ENCODE measurements at places on chromosomes 1 and 21. TPM values are rescaled to one million over a fixed set of nuclear protein-coding genes. Genes with fewer than 3 reads are reported as not detected.
A peak's percentile ranks its signal among the peaks of the same experiment; 100 is the strongest.

DNA sequence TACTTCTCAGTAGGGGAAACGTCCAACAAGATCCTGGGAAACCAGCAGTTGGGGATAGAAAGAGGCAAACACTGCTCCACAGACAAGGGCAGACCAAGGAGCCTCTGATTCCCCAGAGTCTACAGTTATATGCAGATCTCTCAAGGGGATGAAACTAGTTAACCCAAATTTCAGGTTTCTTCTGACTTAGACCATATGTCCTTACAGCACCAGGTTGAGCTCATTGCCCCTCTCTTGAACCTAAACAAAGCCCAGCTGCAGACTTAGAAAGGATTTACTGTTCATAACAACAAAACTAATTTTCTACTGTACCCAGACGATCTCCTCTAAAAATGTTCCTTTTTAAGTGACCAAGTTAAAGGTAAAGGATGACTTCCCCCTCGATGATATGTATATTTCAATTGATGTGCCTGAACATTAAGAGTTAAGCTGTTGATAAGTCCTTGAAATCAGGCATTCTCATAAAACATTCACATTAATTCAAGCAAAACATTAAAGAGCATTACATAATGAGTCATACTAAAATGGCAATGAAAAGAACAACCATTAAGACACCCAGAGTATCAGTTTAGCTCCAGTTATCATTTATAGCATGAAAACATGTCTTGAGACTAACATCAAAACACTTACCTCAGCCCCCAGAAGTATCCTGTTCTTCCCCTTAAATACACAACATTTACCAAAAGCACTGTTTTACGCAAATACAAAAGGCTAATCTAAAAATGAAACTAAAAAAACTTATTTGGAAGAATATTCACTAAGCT, 24.1 kb downstream of the SMYD3 start:
- no peak for ATAC-seq

GRCh38 chr1:54255026-54255702, 55.2 kb downstream of the MRPL37 start:
- ATAC-seq = no peak

GRCh38 chr1:246624091-246624490, 57.8 kb downstream of the CNST start:
- no peak for ATAC-seq

- no peak for ATAC-seq
Observed at GRCh38 chr1:31135973-31136600, 70.6 kb upstream of the PUM1 start.

The TTC13 gene
- total RNA-seq = 6.6 TPM

GRCh38 chr1:168480997-168481396, 62.8 kb downstream of the XCL2 start:
- ATAC-seq = no peak

- no peak for ATAC-seq
Observed at GRCh38 chr1:51264451-51264850, 28.4 kb downstream of the RNF11 start.

DNA sequence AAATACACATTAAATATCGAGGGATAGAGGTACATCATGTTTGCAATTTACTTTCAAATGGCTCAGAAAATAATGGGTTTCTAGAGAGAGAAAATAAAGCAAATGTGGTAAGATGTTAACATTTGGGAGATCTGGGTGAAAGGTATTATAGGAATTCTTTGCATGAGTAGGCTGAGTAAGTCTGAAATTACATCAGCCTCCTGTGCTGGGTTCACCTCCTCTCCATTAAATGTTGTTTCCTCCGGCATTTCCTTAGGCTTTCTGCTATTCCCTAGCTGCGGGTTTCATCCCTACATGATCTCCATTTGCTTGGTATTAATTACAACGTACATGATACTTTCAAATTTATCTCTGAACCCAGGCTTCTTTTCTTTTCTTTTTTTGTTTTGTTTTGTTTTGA, 31.6 kb downstream of the ZMYND12 start:
- ATAC-seq = no peak

- ATAC-seq = no peak
Observed at GRCh38 chr1:233121947-233122559, 171.6 kb downstream of the NTPCR start.

GRCh38 chr1:214638459-214638807, 35.4 kb downstream of the CENPF start:
- ATAC-seq = no peak

The SLC2A5 gene
- 5.9 TPM for total RNA-seq

DNA sequence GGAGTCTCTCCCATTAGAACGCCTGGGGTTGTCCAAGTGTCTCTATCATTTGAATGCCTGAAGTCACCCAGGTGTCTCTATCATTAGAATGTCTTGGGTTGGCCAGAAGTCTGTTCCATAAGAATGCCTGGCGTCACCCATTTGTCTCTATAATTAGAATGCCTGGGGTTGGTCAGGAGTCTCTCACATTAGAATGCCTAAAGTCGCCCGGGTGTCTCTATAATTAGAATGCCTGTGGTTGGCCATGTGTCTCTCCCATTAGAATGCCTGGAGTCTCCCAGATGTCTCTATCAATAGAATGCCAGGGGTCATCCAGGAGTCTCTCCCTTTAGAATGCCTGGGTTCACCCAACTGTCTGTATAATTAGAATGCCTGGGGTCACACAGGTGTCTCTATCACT, 54.5 kb downstream of the RNF187 start:
- no peak for ATAC-seq

The NTMT2 gene
- not detected for total RNA-seq

- no peak for ATAC-seq
Observed at GRCh38 chr1:244419024-244419423, 32.7 kb downstream of the ADSS2 start.

The ADAMTS4 gene
- 1.3 TPM for total RNA-seq

DNA sequence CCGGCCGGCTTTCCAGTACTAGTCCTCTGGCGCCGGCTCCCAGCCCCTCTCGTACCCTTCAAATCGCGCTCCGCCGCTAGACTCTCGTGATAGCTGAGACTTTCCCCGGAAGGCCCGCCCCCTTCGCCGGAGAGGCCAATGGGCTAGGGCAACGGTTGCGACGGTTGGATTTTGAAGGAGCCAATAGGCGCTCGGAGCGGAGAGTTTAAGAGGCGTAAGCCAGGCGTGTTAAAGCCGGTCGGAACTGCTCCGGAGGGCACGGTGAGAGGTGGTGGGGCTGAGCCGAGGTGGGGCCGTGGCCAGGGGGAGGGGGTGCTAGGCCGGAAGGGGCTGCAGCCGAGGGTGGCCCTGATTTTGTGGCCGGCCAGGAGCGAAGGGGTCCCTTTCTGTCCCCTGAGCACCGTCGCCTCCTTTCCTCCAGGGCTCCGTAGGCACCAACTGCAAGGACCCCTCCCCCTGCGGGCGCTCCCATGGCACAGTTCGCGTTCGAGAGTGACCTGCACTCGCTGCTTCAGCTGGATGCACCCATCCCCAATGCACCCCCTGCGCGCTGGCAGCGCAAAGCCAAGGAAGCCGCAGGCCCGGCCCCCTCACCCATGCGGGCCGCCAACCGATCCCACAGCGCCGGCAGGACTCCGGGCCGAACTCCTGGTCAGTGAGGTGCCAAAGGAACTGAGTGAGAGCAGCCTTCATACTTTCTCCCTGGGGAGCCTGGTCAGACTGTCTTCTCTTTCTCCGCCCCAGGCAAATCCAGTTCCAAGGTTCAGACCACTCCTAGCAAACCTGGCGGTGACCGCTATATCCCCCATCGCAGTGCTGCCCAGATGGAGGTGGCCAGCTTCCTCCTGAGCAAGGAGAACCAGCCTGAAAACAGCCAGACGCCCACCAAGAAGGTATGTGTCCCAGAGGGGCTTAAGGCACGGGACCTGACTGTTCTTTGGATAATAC, at the start of gene CDC20:
CDC20 (plus strand) TSS at position 236 of the 948 bp plus-strand sequence; CDS start at position 471, 235 bp downstream.
- ATAC-seq = peak; percentile 96

The LRIF1 gene
- 7.1 TPM for total RNA-seq

GRCh38 chr1:200542162-200542561, 78.4 kb downstream of the KIF14 start:
- no peak for ATAC-seq

The GRIK3 gene
- 0.04 TPM for total RNA-seq

DNA sequence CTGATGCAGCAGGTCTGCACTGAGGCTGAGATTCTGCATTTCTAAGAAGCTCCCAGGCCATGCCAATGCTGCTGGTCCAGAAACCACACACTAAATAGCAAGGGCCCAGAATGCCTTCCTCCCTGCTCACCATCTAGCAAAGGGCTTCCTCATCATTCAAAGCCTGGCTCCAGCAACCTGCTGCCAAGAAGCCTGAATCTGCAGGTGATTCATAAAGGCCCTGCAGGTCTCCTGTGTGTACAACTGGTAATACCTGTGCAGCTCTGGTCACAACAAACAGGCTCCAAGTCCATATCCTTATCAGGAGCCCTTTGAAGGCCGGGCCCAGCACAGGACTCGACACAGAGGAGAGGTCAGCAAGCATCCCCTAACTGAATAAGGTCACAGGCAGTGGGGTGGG, 26.7 kb downstream of the GLIS1 start:
- ATAC-seq = peak; percentile 59

The AKR7A2 gene
- 50.2 TPM for total RNA-seq

GRCh38 chr1:94276988-94277434, 39.6 kb upstream of the ARHGAP29 start:
- no peak for ATAC-seq

DNA sequence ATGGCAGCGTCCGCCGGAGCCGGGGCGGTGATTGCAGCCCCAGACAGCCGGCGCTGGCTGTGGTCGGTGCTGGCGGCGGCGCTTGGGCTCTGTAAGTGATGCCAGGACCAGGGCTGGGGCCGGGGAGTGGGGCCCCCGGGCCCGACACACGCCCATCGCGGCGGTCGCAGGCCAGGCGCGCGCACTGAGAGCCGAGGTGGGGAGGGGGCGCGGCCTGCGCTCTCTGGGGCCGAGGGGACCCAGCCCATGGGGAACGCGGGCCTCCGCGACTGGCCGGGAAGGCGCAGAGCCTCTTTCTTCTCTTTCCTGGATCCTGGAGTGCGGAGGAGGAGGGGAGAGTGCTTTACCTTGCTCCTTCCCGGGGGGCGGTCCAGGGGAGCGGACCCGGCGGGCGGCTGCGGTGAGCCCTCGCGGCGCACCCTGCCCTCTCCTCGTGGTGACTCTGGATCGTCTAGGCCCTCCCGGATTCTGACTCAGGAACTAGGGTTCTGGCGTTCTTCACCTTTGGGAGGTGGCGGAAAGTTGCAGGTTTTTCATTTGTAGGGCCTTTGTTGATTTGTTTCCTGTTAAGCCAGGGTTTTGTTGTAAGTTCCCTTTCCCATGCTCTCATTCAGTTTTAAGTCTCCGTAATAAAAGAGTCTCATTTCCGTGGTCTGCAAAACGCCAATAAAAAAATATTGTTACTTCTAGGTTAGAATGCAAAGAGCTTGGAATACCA, 529 bp downstream of the MPZL1 start:
- peak; percentile 81 for ATAC-seq
